ENCODE measurements at places on chromosomes 7 and 10.

DNA sequence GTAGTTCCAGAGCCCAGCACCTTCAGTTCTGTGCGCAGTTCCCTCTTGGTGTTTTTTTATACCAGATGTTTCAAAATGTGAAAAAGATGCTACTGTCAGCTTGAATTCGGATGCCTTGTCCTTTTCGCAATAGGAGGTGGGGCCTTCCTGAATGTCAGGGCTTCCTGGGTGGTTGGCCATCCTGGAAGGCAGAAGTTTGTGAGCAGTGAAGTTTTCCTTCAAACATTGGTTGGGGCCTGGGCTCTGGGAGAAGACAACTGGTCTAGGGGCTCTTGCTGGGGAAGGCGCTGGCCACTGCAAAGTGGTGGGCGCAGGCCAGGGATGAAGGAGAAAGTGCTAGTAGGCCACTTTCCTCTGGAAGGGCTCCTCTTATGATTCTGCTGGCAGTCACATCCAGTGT lies 56.8 kb upstream of the JAZF1 start:
- no peak for DNase-seq

DNA sequence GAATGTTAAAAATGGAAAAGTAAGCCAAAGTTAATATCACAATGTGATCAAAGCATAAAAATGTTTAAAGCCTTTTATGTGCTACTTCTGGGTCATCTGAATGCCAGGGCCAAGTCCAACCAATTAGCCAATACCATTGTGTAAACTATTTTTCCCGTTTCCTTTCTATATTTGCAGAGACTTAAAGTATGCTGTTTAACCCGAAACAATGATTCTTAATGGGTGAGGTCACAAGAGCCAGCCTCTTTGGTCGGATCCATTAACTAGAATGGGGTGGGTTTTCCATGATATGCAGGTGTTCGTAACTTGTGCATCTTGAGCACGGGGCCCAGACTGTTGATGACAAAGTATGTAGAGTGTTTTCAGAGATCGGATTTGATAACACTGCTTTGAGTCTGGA lies 111.3 kb upstream of the IGFBP3 start:
- DNase-seq = peak; percentile 1

DNA sequence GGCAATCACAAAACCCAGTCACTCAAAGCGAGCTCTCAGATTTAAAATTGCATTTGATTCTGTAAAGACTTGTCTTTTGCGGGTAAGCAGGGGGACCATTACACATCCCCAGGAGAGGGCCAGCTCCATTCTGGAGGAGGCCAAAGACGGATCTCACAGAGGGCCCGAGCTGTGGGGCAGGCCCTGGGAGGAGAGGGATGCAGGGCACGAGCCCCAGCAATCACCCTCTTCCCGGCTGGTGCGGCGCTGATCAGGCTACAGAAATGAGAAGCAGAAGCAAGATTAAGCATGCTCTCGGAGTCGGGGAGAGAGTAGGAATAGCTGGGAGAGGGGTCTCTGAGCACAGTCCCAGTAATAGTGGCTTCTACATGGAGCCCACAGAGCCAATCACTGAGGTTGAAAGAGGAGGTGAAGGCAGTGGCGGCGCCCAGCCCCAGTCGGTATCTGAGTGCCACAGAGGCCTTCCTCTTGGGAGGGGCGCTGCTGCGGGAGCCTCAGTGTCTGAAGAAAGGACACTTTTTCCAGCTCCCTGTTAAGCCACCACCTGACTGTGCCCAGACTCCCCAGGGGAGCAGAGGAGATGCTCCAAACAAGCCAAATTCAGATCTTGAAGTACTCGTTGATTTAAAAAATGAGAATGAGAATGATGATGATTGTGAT lies 7.1 kb downstream of the CXCL12 start:
- no peak for DNase-seq

DNA sequence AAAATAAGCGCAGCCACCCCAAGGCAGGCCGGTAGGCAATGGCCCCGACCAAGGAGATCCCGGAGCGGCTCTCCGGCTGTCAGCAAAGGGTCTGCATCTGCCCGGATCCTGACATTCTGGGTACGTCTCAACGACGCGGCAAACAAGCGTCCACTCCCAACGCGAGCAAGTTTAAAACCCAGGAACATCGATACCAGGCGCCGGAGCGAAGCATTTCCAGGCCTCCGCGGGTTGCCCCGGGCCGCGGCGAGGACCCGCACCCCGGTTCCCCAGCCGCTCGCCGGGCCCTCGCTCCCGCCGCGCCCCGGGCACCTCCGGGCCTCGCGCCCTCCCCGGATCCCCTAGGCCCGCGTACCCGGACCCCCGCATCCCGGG lies 453 bp downstream of the URGCP start:
- DNase-seq = no peak

DNA sequence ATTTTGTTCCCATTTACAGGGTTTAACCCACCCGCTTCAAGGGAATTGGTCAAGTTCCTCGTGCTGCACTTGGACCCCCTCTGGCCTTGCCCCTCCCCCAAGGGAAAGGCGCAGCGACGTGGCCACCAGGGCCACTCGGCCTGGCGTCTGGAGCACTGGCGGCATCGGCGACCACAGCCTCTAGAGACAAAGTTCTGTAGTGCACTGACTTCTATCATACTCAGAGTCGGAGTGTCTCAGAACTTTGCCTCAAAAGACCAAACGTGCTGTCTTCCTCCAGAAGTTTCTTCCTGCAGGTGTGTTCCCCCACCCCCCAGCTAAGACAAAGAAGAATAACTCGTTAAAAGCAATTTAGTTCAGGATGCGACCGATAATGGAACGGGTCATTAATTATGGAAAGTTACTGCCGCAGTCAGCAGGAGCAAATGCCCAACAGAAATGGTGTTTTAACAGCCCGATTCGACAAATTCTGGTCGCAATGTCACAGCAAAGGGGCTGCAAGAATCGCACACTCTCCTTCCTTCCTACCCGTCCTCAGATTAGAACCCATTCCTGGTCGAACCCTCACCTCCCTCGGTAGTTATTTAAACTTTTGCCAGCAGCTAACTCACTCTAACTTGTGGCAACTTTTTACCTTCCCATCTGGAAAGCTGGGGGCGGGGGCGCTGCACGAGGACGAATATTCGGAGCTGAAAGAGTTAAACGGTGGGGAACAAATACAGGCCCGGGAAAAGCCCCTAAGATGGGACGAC lies 202.1 kb upstream of the NFE2L3 start:
- DNase-seq = no peak

- DNase-seq = no peak
Observed at GRCh38 chr10:70911386-70911785, 23.0 kb upstream of the PCBD1 start.

DNA sequence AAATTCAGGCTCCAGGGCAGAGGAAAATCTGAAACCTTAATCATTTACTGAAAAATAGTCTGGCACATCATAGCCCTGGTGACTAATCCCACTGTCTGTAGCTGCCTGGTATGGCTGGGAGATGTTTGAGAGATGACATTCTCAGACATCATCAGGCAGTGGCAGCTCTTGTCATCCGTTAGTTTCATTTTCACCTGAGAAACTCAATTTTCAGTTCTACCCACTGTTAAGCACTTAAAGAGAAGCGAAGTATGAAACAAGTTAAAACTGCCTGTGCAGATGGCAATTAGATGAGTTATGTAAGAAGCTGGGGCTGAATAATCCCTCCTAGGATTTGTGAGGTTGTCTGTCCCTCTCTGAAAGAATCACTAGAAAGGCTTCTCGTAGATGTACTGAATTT lies 150.2 kb downstream of the NSUN6 start:
- DNase-seq = peak; percentile 38

- DNase-seq = no peak
Observed at GRCh38 chr10:119316002-119316358, 108.6 kb downstream of the GRK5 start.

GRCh38 chr7:5854738-5855137 lies 25.9 kb upstream of the OCM start:
- no peak for DNase-seq

DNA sequence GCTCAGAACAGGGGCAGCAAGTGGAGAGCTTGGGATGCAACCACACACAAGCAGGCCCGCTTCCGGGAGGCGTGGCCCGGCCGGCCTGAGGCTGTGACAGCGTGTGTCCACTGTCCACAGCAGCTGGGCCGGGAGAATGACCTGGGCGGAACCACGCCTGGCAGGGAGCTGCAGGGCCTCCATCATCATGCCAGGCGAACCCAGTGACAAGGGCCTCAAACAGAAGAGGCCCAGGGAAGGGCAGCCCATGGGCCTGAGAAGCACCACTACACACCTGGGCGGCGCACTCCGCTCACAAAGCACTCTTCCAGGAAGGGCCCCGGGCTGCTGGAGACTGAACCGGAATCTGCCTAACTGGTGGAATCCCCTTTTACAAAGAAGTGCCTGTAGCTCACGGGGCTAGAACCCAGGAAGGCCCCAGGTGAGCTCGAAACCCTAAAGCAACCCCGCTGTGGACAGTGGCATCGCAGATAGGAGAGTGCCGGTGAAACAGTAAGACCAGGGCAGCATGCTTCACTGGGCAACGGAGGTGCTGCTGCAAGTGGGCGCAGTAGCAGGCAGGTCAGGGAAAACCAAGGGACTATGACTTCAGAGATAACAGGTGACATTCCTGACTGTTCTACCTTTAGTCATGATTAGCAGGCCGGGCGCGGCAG lies 66.0 kb downstream of the MAD1L1 start:
- DNase-seq = no peak

DNA sequence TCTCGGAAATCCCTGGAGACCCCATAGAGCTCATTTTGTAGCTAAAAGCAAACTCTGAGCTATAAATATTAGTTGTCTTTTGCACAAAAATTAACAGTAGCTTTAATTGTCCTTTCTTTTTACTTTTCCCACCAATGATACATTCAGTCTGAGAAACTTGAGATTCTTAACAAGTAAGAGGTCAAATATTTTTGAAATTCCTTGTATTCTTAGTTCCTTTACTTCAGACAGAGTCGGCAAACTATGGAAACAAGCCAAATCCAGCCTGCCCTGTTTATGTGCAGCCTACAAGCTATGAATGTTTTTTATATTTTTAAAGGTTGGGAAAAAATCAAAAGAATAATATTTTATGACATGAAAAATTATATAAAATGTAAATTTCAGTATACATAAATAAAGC lies 146.6 kb downstream of the CTNNA3 start:
- DNase-seq = no peak

DNA sequence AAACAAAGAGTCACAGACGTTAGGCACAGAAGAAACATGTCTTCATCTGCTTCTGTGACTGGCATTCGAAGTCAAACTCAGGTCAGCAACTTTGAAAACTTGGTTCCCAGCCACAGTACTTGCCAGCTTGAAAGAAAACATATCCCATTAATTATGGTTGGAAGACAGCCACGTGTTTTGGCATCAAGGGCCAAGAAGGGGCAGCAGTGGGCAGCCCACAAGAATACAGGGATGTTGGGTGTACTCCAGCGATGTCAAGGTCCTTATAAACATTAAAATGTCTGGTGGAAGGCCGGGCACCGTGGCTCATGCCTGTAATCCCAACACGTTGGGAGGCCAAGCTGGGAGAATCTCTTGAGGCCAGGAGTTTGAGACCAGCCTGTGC lies 29.5 kb downstream of the JCAD start:
- DNase-seq = no peak

DNA sequence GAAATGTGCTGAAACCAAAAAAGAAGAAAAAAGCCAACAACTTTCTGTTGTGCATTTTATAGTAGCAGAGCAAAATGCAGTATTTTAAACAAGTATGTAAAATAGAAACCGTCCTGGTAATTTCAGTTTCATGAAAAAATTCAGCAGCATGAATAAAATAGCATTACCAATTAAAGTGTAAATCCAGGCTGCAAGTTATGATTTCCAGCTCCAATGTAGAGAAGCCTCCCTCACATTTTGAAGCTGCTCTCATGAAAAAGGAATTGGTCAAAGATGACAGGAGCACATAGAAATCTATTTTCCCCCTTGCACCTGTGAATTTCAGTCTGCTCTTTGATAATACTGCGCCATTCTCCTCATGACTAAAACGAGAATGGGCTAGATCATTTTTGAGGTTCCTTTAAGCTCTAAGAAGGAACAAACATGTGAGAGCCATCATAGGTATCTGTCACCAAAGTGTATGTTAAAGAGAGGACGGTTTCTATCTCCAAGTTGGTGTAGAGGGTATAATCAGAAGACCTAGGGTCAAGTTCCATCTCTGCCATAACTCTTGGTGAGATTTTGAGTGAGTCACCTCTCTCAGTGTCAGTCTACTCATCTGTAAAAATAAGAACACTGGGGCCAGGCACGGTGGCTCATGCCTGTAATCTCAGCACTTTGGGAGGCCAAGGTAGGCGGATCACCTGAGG lies 107.5 kb downstream of the MTPAP start:
- no peak for DNase-seq

DNA sequence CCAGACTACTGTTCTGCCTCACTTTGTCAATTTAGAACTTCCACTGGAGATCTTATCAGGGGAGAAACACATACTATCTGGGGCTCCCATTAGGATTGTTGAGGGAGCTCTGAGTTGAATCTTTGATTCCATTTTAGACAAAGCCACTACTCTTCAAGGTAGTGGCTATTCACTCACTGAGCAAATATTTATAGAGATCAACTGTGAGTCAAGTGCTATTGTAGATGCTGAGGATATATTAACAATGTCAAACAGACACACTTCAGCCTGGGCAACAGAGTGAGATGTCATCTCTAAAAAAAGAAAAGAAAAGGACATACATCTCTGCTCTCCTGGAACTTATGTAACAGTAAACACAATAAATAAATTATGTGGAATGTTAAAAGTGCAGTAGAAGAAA lies 315.3 kb downstream of the PTEN start:
- DNase-seq = no peak

GRCh38 chr7:120617275-120617674 lies 240.7 kb downstream of the TSPAN12 start:
- DNase-seq = no peak

DNA sequence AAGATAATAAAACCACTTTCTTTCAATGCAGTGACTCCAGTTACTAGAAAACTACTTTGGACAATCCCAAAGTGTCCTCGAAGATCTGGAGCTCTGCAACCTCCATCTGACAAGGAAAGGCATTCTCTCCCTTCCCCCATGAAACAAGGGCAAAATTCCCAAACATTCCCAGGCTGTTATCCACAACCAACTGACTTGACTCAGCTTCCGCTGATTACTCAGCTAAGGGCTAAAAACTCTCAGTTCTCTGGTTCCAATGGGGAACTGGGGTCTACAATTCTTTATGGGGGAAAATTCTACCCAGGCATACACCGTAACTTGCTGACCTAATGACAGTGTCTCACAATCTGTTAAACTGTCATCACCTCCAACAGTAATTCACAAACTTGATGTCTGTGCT lies 48.4 kb downstream of the SFMBT2 start:
- DNase-seq = no peak

GRCh38 chr7:88492153-88492552 lies 185.5 kb upstream of the STEAP4 start:
- DNase-seq = no peak

All from NCI-H226 (cell line).